CD8-positive, alpha-beta memory T cell (primary cell): ENCODE measurements at places on chromosomes 7 and 10. TPM values are rescaled to one million over a fixed set of nuclear protein-coding genes. Genes with fewer than 3 reads are reported as not detected.
A peak's percentile ranks its signal among the peaks of the same experiment; 100 is the strongest.

DNA sequence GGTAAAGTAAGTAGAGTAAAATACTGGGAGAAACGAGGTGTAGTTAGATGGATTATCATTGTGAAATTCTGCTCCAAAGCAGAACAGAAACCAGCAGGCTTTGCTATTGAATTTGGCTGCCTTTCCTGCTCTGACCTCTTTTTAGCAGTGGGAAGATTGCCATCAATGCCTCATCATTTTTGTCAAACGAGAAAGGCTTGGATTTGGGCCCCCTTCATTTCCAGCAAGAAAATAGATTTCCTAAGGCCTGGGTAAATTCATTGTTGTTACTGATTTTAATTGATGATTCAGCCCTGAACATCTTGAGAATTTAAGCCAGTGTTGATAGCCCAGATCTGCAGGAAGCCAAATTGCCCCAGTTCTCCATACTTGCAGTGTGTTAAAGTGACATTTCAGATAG, 35.2 kb upstream of the ASAH2 start:
- H3K27ac ChIP-seq, result no peak overlapping the region
- no peaks in the 10 kb centered on the region for H3K27me3 ChIP-seq
- no peaks in the 10 kb centered on the region for H3K36me3 ChIP-seq
- no peak overlapping the region for H3K4me3 ChIP-seq
- H3K4me1 ChIP-seq, result no peaks in the 10 kb centered on the region

DNA sequence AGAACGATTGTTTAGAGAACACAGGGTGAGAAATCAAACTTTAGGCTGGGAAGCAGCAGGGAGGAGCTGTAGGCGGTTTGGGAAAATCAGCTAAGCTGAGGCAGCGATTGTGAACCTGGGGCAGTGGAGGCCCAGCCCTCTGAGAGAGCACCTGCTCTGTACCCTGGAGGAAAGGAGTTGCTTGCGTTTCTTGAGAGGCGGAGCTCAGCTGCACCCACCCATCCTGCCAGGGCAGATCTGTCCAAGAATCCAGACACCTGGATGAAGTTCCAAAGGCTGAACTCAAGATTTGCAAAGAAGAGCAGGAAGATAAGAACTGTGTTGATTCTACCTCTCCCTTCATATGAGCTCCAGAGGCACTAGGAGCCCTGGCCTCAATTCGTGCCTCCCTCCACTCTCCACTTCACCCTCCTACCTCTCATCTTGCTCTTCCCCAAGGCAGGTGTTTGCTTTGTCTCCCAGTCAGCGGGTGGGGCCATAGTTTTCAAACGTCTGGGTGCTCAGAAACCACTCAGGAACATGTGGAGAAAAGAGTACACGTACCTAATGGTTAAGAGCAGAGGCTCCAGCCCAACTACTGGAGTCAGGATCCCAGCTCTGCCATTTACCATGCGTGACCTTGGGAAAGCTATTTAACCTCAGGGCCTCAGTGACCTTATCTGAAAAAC, 21.5 kb upstream of the TMEM213 start:
- no peak overlapping the region for H3K4me3 ChIP-seq
- no peaks in the 10 kb centered on the region for H3K4me1 ChIP-seq
- no peaks in the 10 kb centered on the region for H3K27me3 ChIP-seq
- no peak overlapping the region for H3K27ac ChIP-seq
- H3K36me3 ChIP-seq, result no peaks in the 10 kb centered on the region

GRCh38 chr7:103573479-103574058, 127.6 kb upstream of the SLC26A5 start:
- H3K4me1 ChIP-seq, result no peaks in the 10 kb centered on the region
- H3K27me3 ChIP-seq, result no peaks in the 10 kb centered on the region
- no peaks in the 10 kb centered on the region for H3K36me3 ChIP-seq
- peak; percentile 22 for DNase-seq
- H3K27ac ChIP-seq, result no peak overlapping the region
- no peak overlapping the region for H3K4me3 ChIP-seq

- H3K4me1 ChIP-seq, result no peaks in the 10 kb centered on the region
- H3K27ac ChIP-seq, result no peak overlapping the region
- no peaks in the 10 kb centered on the region for H3K36me3 ChIP-seq
- no peak for DNase-seq
- H3K4me3 ChIP-seq, result no peak overlapping the region
These were observed 182.5 kb downstream of the KMT2E start for GRCh38 chr7:105196473-105196872.

DNA sequence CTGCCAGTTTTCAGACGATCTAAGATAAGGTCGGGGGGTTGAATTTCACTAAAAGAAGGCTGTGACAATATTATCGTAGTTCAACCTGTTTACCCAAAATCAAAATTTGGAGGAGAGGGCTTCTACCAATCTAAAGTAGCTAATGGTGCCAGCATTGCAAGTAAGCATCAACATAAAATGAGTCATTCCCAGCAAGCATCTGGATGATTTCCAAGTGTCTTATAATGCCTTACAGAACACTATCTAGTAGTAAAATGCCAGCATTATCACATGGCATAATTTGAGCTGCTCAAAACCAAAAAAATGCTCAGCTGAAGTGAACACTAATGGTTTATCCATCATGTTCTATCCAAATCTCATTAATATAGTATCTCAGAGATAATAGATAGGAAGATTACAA, 1193.9 kb downstream of the DNAJB9 start:
- H3K27me3 ChIP-seq, result no peaks in the 10 kb centered on the region
- no peak overlapping the region for H3K27ac ChIP-seq
- no peaks in the 10 kb centered on the region for H3K4me1 ChIP-seq
- no peak for DNase-seq
- no peak overlapping the region for H3K4me3 ChIP-seq

DNA sequence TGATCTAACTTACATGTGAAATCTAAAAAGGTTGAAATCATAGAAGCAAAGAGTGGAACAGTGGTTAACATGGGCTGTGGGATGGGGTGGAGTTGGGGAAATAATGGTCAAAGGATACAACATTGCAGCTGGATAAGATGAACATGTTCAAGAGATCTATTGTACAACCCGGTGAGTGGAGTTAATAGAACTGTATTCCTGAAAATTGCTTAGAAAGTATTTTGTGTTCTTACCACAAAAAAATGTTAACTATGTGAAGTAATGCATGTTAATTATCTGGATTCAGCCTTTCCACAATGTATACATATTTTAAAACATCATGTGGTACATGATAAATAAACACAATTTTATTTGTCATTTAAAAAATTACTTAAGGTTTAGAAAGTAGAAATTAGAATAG, 271.0 kb upstream of the LRRTM3 start:
- no peaks in the 10 kb centered on the region for H3K4me1 ChIP-seq
- H3K27ac ChIP-seq, result no peak overlapping the region
- H3K4me3 ChIP-seq, result no peak overlapping the region
- no peaks in the 10 kb centered on the region for H3K36me3 ChIP-seq

- H3K4me1 ChIP-seq, result peaks cover 76% of the 10 kb centered on the region
- DNase-seq, result no peak
- H3K27me3 ChIP-seq, result no peaks in the 10 kb centered on the region
- no peak overlapping the region for H3K4me3 ChIP-seq
These were observed 115.1 kb downstream of the CCNY start for GRCh38 chr10:35451151-35452016.

DNA sequence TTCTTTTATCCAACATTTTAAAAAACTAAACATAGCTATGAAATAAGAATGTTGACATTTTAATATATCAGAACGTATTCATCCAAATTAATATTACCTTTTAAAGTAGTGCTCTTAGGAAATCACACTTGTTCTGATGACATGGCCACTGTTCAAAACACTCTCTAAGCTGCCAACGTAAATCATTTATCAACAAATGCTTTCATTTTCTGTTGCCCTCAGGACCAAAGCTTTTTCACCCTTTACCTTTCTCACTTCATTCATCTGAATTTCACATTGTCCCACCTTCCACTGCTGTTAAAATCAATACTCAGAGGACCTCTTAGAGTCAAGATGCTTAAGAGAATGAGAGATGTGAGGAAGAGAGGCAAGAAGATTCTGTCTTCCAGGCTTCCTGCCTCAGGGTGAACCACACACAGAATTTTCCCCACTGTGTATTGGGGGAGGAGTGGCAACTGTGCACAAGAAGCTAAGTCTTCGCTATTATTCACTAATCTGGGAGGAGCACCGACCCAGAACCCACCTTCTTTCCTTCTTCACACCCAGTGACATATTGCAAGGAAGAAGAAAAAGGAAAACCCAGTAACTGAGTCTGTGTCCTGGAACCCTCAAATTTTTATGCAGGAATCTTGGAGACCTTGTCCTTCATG, 21.0 kb downstream of the HIBADH start:
- DNase-seq, result no peak
- H3K4me3 ChIP-seq, result no peak overlapping the region
- no peaks in the 10 kb centered on the region for H3K36me3 ChIP-seq
- H3K27ac ChIP-seq, result no peak overlapping the region

- H3K27me3 ChIP-seq, result no peaks in the 10 kb centered on the region
- no peak overlapping the region for H3K4me3 ChIP-seq
- H3K36me3 ChIP-seq, result peaks cover 32% of the 10 kb centered on the region
- H3K4me1 ChIP-seq, result peaks cover 40% of the 10 kb centered on the region
These were observed 20.3 kb downstream of the TMEM243 start for GRCh38 chr7:87199241-87199640.

- no peaks in the 10 kb centered on the region for H3K36me3 ChIP-seq
- no peak overlapping the region for H3K4me3 ChIP-seq
- no peaks in the 10 kb centered on the region for H3K27me3 ChIP-seq
- no peak overlapping the region for H3K27ac ChIP-seq
- DNase-seq, result no peak
These were observed 89.7 kb upstream of the STEAP4 start for GRCh38 chr7:88396295-88396947.

GRCh38 chr7:94244760-94245159, 149.9 kb upstream of the COL1A2 start:
- no peaks in the 10 kb centered on the region for H3K36me3 ChIP-seq
- no peak overlapping the region for H3K27ac ChIP-seq
- H3K4me1 ChIP-seq, result no peaks in the 10 kb centered on the region

The DENND2A gene
- not detected for polyA plus RNA-seq

The CALML3 gene
- polyA plus RNA-seq, result not detected
